ENCODE measurements at places on chromosomes 6 and 20.

DNA sequence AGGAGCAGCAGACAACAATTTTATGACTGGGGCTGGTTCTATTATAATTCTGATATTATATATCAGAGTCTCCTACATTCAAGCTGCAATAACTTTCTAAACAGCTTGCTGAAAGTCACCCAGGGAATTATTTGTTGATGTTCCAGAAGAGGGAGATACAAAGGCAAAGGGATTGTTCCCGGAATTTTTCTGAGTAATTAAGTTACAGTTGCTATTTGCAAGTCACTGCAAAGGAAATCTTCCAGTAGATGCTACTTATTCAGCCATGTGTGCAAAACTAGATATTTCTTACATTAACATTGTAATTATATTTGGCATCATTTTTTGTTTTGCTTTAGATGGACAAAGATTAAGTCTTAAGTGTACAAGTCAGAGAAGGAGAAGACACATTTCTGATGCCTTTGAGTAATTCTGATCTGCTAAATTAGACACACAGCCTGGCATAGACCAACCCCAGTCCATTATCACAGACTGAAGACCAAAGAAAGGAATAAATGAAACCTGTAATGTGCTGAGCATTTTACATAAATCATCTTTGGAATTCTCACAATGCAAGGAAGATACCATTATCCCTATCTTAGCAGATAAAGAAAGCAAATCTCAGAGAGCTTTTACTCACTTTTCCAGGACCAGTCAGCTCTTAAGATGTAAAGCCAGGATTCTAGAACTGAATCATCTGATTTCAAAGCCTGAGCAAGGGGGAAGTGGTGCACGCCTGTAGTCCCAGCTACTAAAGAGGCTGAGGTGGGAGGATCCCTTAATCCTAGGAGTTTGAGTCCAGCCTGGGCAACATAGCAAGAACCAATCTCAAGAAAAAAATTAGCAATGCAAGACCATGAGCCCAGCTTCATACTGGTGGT is 62.6 kb upstream of the AKAP12 start:
- no peak for DNase-seq

DNA sequence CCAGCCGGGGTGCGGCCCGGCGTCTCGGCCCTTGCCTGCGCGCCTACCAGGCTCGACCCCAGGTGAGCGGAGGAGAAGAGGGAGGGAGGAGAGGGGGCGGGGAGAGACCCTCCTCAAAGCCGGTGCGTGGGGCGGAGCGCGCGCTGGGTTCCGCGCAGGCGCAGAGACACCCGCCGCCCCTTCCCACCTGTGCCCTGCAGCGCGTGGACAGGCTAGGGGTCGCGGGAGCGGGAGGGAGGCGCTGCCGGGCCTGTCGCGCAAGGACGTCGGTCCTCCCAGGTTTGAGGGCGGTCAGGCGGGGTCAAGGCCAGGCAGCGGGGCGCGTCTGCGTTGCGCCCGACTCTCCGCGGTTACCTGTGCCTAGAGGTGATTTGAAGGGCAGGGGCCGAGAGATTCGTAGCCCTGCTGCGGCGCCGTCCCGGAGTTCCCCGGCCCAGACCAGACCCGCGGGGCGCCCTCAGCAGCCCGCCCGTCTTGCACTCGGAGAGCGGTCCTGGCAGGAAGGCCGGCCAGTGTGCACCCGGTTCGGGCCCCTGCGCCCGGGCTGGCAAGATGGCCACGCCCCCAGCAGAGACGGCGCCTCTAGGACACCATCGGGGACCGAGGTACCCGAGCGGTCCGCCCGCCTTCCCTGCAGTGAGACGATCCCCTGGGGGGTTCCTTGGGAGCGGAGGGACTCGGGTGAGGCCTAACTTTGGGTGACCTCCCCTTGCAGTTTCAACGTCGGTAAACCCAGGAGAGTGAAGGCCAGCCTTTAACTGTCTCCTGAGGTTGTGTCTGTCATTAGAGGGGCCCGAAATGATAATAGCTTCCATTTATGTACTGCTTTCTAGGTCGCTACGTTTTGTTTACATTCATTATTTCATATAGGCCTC is 546 bp downstream of the C6orf136 start:
- peak; percentile 91 for DNase-seq

- DNase-seq, result no peak
These were observed 19.5 kb downstream of the TFEB start for GRCh38 chr6:41715795-41716515.

GRCh38 chr6:144283646-144284477 is 1.3 kb upstream of the UTRN start:
- DNase-seq, result no peak

GRCh38 chr20:49854190-49854875 is 41.7 kb downstream of the SLC9A8 start:
- no peak for DNase-seq

- DNase-seq, result no peak
These were observed 111.6 kb downstream of the TINAG start for GRCh38 chr6:54419885-54420284.

DNA sequence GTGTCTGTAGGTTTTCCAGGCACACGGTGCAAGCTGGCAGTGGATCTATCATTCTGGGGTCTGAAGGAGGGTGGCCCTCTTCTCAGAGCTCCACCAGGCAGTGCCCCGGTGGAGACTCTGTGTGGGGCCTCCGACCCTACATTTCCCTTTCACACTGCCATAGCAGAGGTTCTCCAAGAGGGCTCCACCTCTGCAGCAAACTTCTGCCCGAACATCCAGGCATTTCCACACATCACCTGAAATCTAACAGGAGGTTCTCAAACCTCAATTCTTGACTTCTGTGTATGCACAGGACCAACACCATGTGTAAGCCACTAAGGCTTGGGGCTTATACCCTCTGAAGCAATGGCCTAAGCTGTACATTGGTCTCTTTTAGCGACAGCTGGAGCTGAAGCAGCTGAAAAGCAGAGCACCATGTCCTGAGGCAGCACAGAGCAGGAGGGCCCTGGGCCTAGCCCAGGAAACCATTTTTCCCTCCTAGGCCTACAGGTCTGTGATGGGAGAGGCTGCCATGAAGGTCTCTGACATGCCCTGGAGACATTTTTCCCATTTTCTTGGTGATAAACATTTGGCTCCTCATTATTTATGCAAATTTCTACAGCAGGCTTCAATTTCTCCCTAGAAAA is 253.3 kb downstream of the ERMARD start:
- no peak for DNase-seq

GRCh38 chr20:61982191-61982950 is 83.3 kb downstream of the TAF4 start:
- no peak for DNase-seq

DNA sequence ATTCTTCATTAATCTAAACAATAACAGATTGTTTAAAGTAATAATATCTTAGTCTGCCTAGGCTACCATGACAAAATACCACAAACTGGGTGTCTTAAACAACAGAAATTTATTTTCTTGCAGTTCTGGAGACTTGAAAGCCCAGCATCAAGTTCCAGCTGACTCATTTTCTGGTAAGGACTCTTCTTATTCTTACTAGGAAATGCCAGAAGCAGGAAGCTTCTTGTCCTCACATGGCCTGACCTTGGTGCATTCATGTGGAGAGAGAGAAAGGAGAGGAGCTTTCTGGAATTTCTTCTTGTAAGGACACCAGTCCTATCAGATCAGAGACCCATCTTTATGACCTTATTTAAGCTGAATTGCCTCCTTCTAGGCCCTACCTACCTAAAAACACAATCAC is 110.5 kb downstream of the ANKRD60 start:
- DNase-seq, result no peak

DNA sequence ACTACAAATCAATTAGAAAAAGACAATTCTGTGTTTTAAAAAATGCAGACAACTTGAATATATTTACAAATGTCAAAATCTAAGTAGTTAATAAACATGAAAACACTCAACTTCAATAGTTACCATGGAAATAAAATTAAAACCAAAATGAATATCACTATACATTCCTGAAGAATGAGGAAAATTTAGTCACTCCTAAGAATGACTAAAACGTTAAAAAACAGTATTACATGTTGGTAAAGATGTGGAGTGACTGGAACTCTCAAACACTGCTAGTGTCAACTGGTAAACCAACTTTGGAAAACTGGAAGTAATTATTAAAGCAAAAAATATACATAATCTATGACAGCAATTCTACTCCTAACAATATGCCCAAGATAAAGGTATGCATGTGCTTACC is 36.3 kb downstream of the AHI1 start:
- DNase-seq, result no peak

DNA sequence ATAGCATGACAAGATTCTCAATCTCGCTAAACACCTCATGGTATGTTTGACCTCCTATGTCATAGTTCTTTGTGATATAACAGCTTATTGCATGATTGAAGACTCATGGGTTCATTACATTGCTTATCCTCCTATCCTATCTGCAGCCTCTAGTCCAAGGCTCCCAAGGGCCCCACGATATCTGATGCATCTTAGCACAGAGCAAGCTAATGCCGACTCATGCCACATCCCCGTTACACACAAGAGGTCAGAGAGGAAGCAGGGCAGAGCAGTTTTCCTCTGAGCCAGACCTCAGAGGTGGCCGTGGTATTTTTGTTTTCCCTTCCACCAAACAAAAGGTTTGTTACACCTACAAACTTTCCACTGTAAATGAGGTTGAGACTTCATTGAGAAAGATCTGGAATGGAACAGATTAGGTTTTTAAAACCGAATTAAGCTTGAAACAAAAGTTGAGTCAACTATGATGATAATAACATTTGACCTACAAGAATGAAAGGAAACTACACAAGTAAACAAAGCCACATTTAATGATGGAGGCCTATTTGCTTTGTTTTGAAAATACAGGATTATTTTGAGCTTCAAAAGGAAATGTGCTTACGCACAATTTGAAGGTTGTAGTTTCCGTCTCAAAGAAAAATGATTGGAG is 133.9 kb upstream of the MYLIP start:
- no peak for DNase-seq

DNA sequence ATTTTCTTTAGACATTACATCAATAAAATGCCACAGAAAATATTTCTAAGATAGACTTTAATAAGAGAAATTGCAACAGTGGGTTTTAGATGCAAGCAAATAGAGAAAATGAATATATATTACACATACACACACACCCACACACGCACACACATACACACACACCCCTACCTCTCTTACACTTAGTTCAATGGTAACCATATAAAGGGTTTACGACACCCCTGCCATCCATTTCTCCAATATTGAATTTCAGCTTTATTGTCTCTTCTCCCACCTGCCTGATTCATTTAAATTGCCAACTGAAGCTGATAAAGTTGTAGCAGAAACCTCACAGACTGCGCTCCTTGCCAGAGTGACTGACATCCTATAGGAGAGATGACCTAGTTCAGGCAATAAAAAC is 154.6 kb downstream of the ADAT2 start:
- DNase-seq, result no peak

GRCh38 chr6:42017021-42017643 is 33.2 kb upstream of the TAF8 start:
- DNase-seq, result no peak

GRCh38 chr6:142031035-142031434 is 101.7 kb upstream of the GJE1 start:
- DNase-seq, result no peak

- DNase-seq, result no peak
These were observed 22.3 kb downstream of the HTR1E start for GRCh38 chr6:86959656-86960055.

DNA sequence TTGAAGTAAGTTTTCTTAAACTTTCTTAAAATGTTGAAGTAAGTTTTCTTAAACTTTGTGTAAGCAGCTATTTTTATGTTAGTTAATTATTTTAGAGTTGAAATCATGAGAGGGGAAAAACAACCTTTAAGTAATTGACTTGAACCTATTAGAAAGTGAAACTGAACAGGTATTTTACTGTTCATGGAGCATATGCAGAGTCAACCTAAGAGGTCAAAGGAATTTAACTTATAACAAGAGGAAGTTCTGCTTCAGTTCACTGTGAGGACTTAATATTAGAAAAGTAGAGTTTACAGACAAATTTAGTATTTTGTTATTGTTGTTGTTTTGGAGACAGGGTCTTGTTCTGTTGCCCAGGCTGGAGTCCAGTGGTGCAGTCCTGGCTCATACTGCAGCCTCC is 38.0 kb downstream of the CDYL start:
- DNase-seq, result no peak

DNA sequence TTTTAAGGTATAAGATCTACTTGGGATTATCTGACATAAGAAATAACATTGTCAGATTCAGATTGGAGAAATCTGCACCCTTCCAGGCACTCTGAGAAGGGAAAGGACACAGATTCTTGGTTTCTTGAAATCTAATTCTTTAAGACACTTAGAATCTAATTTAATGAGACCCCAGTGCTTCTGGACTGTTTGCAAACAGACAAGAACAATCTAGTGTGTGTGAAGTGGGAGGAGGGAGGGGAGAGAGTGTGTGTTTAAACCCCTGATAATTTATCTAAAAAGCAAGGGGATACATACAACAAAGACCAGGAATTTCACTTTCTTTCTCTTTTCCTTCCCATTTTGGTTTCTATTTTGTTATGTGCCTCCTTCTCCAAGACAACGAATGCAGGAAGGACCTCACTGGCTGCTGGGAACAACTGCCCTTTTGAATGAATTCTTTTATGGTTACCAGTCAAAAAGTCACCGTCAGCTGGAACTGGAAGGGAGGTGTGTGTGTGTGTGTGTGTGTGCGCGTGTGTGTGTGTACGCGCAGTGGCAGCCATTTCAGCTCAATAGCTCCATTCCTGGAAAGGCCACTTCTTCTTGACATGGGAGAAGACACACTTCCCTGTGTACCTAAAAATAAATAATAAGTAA is 129.4 kb downstream of the BCAS1 start:
- DNase-seq, result no peak

GRCh38 chr6:13711324-13711732 is 307 bp downstream of the RANBP9 start:
- DNase-seq, result no peak

- no peak for DNase-seq
These were observed 15.9 kb upstream of the MDGA1 start for GRCh38 chr6:37713529-37714119.

DNA sequence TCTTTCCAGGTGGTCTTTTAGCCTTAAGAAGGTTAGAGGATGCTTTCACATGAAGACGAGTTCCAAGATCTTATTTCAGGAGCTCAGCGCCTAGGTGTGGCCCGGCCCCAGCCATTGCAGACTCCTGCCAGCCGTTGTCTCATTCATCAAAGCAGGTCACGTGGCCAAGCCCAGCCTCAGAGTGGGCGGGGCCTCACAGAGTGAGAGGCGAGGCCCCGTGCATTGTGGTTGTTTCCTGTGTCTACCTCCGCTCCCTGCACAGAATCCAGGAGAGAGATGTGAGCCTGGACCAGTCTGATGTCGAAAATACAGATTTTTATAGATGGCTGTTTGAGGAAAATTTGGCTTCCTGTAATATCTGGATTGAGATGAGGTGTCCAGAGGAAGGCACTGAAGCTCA is 49.2 kb upstream of the CST5 start:
- no peak for DNase-seq

DNA sequence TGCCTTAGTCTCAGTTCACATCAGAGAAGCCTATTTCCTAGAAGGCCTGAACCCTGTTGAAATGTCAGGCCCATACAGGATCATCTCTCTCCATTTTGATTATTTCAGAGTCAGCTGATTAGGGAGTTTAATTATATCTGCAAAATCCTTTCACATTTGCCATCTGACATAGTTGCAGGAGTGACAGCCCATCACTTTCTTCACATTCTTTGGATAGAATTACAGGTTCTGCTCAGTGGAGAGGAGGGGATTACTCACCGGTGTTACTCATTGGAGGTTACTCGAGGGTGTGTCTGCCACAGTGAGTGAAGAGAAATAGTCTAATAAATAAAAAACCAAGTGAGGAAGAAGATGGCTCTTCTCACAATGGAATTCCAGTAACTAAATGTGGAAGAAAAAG is 216.8 kb downstream of the TMEM242 start:
- DNase-seq, result no peak
